ENCODE measurements at places on chromosomes 5 and 9.

- peak; percentile 35 for DNase-seq
Measured at GRCh38 chr9:130267930-130268329, 2.4 kb downstream of the HMCN2 start.

- DNase-seq: peak; percentile 97
Measured at GRCh38 chr9:110444911-110445310, 107.2 kb upstream of the TXNDC8 start.

GRCh38 chr5:2282893-2283292 lies 400.2 kb upstream of the IRX4 start:
- no peak for DNase-seq

- DNase-seq: peak; percentile 57
Measured at GRCh38 chr5:41843456-41844370, 26.5 kb downstream of the OXCT1 start.

DNA sequence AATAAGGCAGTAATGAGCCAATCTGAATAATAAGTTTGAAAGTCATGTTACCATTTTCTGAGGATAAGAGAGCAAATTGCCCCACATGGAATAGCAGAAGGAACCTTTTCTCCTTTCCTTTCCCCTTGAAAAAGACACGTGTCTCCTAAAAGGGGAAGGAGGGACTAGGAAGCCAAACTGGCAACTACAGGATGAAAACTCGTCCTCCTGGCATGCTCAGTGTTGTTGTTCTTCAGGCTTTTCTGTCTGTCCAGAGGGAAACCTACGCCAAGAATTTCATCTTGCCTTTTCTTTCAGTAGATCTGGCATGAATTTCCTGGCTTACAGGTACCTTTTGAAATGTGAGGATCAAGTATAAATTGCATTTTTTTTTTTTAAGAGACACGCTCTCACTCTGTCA lies 355.9 kb upstream of the TLE4 start:
- DNase-seq: no peak

DNA sequence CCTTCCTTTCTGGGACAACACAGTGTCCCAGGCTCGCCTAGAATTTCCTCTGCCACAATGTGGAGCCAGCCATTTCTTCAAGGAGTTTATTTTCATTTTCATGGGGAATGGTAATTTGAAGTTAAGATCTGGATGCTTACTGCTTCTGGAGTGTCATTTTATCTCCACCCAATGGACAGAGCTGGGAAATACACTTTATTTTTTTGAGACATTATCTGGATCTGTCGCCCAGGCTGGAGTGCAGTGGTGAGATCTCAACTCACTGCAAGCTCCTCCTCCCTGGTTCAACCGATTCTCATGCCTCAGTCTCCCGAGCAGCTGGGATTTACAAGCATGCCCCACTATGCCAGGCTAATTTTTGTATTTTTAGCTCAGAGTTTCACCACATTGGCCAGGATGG lies 12.7 kb upstream of the THG1L start:
- DNase-seq: peak; percentile 78

GRCh38 chr5:31415960-31416359 lies 115.9 kb downstream of the DROSHA start:
- no peak for DNase-seq

DNA sequence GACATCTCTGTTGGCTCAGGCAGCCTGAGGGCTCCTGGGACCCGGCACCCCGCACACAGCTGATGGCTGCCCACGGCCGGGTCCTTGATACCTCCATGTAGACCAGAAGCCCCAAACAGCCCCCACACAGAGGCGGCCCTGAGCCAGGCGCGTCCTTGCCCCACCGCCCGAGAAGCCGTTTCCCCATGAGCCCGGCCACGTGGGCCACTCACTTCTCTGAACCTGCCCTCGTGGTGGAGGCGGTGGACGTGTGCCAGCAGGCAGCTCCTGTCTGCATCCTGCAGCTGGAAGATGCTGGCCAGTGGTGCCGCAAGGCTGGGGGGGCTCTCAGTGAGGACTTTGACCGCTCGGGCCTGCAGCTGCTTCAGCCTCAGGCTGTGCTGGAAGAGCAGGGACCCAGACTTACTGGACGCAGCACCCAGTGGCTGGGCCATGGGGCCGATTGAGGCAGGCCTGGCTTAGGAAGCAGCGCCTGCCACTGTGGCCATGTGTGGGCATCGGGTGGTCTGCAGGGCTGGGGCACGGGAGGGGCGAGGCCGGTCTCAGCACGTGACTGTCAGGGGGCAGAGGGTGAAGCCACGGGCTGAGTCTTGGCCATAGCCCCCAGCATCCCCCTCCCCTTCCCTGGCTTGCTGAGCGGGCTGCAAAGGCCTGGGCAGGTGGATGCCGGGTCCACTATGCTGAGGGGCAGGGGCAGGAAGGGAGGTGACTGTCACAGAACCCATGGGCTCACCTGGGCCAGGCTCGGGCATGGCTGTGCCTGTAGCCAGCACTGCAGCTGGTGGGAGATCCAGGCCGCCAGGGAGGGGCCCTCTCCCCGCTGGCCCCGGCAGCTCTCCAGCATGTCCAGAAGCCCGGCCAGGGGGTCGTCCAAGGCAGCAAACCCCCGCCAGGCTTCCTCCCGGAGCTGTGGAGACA lies 50.0 kb downstream of the EXD3 start:
- DNase-seq: no peak

DNA sequence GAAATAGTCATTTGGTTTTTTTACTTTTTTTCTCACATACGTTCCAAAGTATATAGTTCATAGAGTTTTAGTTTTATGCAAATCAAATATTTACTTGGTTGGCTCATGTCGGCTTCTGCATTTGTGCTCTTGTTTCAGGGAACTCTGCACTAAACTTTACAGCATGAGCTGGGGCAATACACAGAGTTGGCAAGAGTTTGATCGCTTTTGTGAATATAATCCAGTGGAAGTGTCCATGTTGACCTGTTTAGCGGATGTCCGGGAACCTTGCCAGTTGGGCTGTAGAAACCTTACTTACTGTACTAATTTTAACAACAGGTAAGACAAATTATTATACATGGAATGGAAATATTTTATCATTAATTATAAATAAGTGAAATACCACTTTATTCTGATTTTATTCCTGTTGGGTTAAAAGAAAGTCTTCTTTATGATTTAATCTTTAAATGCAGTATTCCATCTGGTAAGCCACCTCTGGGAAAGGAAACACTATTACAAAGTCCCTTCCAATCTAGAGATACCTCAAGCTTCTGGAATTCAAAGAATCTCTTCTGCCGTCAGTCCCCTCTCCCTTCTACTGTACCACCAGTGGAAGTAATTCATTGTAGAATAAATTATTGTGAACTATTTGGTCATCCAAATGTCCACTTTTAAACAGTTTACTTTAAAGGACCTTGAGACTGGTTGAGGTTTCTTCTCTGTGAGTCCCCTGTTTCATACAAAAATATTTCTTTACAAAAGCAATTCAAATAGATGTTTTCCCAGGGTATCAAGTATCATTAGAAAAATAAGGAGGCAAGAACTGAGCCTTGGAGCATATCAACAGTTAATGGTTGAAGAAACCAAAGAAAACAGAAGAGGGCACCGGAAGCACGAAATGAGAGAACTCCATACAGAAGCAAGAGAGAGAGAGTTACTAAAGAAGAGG lies 45.2 kb upstream of the GLIPR2 start:
- peak; percentile 62 for DNase-seq

- no peak for DNase-seq
Measured at GRCh38 chr5:61813361-61813760, 481.3 kb downstream of the ZSWIM6 start.

DNA sequence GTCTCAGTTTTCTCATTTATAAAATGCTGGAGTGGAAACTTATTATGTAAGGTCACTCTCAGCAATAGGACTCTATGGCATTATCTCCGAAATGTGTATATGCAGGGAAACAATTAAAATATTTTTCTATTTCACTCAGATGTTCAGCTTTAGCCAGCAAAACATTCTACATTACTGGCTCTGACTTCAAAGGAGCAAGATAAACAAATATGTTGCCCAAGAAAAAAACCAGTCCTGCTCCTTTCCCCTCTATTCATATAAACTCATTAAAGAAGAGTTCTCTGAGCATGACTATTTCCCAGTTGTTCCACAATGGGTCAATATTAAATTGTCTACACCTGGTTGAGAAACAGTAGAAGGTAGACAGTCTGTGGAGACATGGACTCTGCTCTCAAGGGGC lies 155.0 kb downstream of the NPR3 start:
- DNase-seq: no peak

GRCh38 chr5:76303921-76304320 lies 99.2 kb upstream of the IQGAP2 start:
- no peak for DNase-seq

GRCh38 chr5:79959407-79959806 lies 31.7 kb downstream of the MTX3 start:
- DNase-seq: no peak

DNA sequence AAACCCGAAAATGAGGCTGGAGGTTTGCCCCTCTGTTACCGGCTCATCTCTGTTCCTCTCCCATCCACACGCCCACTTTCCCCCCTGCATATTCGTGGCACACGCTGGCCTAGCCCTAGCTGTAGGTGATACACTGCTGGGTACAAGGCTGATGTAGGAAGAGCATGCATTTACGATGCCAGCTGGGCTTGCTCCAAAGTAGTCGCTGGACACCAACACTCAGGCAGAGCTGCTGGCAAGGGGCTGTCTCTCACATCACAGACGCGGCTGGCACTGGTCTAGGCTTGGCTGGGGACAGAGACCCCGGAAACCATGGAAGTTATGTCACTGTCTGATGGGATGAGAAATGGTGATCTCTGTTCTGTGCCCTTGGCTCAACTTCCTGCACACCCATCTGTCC lies 9.8 kb upstream of the PHYKPL start:
- no peak for DNase-seq

DNA sequence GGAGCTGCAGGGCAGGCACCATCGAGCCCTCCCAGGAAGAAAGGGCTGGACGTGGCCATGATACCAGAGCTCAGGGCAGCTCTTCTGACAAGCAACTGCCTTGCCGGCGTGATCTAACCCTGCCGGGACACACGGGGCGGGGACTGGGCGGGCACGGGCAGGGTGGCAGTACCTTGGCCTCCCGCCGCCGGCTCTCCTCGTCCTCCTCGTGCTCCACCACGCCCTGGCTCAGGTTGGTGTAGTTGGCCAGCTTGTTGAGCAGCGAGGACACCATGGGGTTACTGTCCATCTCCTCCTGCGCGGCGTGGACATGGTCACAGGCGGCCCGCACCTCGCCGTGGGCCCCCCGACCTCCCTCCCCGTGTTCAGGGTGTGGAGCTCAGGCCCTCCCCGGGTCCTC lies 18.5 kb downstream of the SLC12A7 start:
- no peak for DNase-seq

- no peak for DNase-seq
Measured at GRCh38 chr9:35757226-35757891, 3.3 kb upstream of the MSMP start.

- DNase-seq: no peak
Measured at GRCh38 chr9:18366184-18366583, 107.8 kb upstream of the ADAMTSL1 start.

DNA sequence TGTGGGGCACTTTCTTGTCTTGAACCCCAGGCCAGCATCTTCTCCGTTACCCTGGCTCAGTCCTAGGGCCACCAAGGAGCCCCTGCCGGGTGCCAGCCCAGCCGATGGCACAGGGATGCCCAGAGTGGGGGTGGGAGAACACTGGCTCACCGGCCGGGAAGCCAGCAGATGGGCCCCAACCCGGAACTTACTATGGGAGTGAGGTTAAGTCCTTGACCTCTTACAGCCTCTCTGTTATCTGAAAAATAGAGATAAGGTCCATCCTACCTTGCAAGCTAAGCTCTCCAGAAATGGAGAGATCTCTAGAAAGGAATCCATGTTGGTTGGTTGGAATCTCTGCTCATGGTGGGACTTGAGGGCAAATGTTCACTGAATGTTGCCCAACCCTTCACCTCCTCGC lies 20.8 kb downstream of the SH3PXD2B start:
- DNase-seq: no peak

DNA sequence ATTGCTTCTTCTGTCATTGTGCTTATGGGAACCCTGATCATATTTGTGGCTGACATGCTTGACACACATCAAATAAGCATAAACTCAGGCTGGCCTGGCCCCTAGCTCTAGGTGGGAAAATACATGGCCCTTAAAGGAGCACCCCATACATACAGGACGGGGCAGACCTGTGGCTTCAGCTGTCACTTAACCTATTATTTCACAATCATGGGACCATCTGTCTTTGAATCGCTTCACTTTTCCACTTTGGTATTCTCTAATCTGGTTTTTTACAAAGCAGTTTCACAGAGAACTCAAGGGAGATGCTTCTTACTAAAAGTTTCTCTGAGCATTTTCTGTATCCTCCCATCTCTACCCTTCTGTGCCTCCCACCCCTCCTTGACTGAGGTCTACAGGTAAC lies 34.6 kb upstream of the LRRTM2 start:
- no peak for DNase-seq

GRCh38 chr9:12808569-12808968 lies 33.7 kb downstream of the LURAP1L start:
- DNase-seq: no peak

DNA sequence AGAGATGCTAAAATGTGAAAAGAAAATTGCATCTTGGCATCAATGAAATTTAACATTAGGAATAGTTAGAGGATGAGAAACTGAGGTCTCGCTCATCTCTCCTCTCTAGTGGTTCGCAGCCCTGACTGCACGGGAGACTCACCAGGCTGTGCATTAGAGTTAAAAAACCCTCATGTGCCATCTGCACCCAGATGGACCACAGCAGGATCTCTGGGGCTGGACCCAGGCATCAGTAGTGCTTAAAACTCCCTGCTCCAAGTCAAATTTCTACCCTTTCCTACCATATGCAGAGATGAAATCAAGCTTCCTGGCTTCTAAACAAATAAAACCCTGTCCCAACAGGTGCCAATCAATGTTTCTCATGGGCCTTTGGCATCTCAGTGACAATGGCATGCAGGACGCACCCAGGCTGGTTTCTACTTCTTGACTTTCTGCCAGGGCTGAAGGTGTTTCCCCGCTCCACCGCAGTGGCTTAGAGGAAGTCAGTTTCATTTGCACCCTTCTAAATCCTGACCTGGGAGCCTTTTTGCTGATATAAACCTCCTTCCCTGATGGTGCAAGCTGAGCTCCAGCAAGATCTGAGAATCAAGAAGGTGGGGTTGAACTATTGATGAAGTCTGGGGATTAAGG lies 132.6 kb downstream of the NSG2 start:
- no peak for DNase-seq

- no peak for DNase-seq
Measured at GRCh38 chr9:31536471-31536870, 848.0 kb upstream of the ACO1 start.

GRCh38 chr5:95823738-95824609 lies 1.4 kb upstream of the GLRX start:
- DNase-seq: peak; percentile 94

Measured in LHCN-M2 (cell line).